Vein endothelial cell (primary cell): ENCODE measurements at places on chromosomes 6 and 20. TPM values are rescaled to one million over a fixed set of nuclear protein-coding genes. Genes with fewer than 3 reads are reported as not detected.

NCOA5 gene
- 23.2 and 23.7 TPM in 2 replicates for total RNA-seq

GDAP1L1 gene
- total RNA-seq: not detected in 2 replicates

GJA10 gene
- total RNA-seq: not detected in 2 replicates

DYNLT2 gene
- 0.98 and 1.1 TPM in 2 replicates for total RNA-seq

OR2H1 gene
- total RNA-seq: not detected in 2 replicates

SLC32A1 gene
- not detected in 2 replicates for total RNA-seq

ADAM33 gene
- total RNA-seq: under 0.01 TPM in 1 of 2 replicates, not detected in the other

RNF39 gene
- total RNA-seq: not detected in 2 replicates

SS18L1 gene
- 15.0 and 15.7 TPM in 2 replicates for total RNA-seq

MRPL18 gene
- total RNA-seq: 64.5 and 67.9 TPM in 2 replicates

MUC22 gene
- not detected in 2 replicates for total RNA-seq

GPLD1 gene
- total RNA-seq: 0.19 and 0.33 TPM in 2 replicates

OPN5 gene
- not detected in 2 replicates for total RNA-seq

MCM8 gene
- total RNA-seq: 5.9 and 9.2 TPM in 2 replicates

TMEM217 gene
- total RNA-seq: 15.4 and 19.7 TPM in 2 replicates

FAM210B gene
- 52.1 and 54.2 TPM in 2 replicates for total RNA-seq

SMIM13 gene
- total RNA-seq: 14.4 and 17.4 TPM in 2 replicates

WFDC8 gene
- not detected in 2 replicates for total RNA-seq

FAM217A gene
- total RNA-seq: not detected in 2 replicates

LPIN3 gene
- 0.65 and 1.1 TPM in 2 replicates for total RNA-seq

CST7 gene
- total RNA-seq: not detected in 2 replicates

KCNK15 gene
- total RNA-seq: not detected in 2 replicates

RAET1E gene
- total RNA-seq: 0.29 and 0.33 TPM in 2 replicates

FAM83B gene
- total RNA-seq: not detected in 2 replicates

MED23 gene
- 33.3 and 42.0 TPM in 2 replicates for total RNA-seq

TFAP2C gene
- total RNA-seq: under 0.01 TPM in 1 of 2 replicates, not detected in the other

PRDM1 gene
- total RNA-seq: 2.9 and 7.7 TPM in 2 replicates

XPO5 gene
- 37.2 and 41.0 TPM in 2 replicates for total RNA-seq

ERVFRD-1 gene
- not detected in 2 replicates for total RNA-seq

CGA gene
- not detected in 2 replicates for total RNA-seq

LCA5 gene
- total RNA-seq: 2.9 and 5.5 TPM in 2 replicates

C20orf141 gene
- not detected in 2 replicates for total RNA-seq

HCRTR2 gene
- total RNA-seq: not detected in 2 replicates

CDH22 gene
- not detected in 2 replicates for total RNA-seq

SEL1L2 gene
- not detected in 2 replicates for total RNA-seq

UNC5CL gene
- not detected in 2 replicates for total RNA-seq

GJA1 gene
- total RNA-seq: 435 and 470 TPM in 2 replicates

ISM1 gene
- not detected in 2 replicates for total RNA-seq

CARMIL1 gene
- 5.6 and 9.8 TPM in 2 replicates for total RNA-seq

SPTLC3 gene
- total RNA-seq: 0.65 and 0.96 TPM in 2 replicates

CTSZ gene
- total RNA-seq: 192 and 224 TPM in 2 replicates

HLA-DRA gene
- not detected in 2 replicates for total RNA-seq

BCAS4 gene
- total RNA-seq: 1.1 and 1.3 TPM in 2 replicates

ULBP1 gene
- total RNA-seq: 0.57 and 0.65 TPM in 2 replicates

ELOVL4 gene
- total RNA-seq: 0.98 and 1.4 TPM in 2 replicates

SAPCD1 gene
- total RNA-seq: 2.1 TPM in 1 of 2 replicates, not detected in the other

PPP1R16B gene
- 169 and 210 TPM in 2 replicates for total RNA-seq

B3GAT2 gene
- 0.10 TPM in 1 of 2 replicates, not detected in the other for total RNA-seq

MUC21 gene
- total RNA-seq: not detected in 2 replicates

TRAPPC3L gene
- total RNA-seq: 0.33 TPM in 1 of 2 replicates, not detected in the other
